ENCODE measurements at places on chromosomes 12 and 14.
A peak's percentile ranks its signal among the peaks of the same experiment; 100 is the strongest.

- H3K27me3 ChIP-seq: no peaks in the 10 kb centered on the region
- no peaks in the 10 kb centered on the region for H3K36me3 ChIP-seq
- H3K27ac ChIP-seq: peak within 1 kb of the TSS; percentile 88
Measured at GRCh38 chr14:92039719-92040430, at the start of gene TRIP11. TSS of gene TRIP11 (minus strand) at chr14:92040059. CDS start at chr14:92039685, 374 bp downstream.

DNA sequence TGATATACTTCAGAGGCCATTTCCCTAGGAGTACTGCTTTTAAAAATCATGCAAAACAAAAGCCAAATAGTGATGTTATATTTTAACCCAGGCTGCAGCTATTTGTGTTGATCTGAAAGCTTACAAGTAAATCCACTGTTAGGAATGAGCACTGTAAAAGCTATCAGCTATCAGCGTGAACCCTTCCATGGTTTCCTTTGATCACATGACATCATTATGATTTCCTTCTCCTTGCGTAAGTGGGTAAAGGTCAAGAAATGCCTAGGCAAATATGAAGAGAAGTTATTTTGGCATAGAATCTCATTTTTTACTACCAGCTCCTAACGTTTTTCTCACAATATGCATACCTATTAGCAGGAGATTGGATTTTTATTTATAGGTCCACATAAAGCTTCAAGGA, 48.6 kb upstream of the CATSPERB start:
- H3K4me3 ChIP-seq: no peak overlapping the region
- no peaks in the 10 kb centered on the region for H3K4me1 ChIP-seq
- no peaks in the 10 kb centered on the region for H3K27me3 ChIP-seq
- no peak overlapping the region for H3K27ac ChIP-seq
- no peaks in the 10 kb centered on the region for H3K36me3 ChIP-seq

GRCh38 chr14:54935958-54936357, 33.3 kb upstream of the GCH1 start:
- no peak for DNase-seq
- H3K4me3 ChIP-seq: no peak overlapping the region
- no peaks in the 10 kb centered on the region for H3K36me3 ChIP-seq
- no peak overlapping the region for H3K27ac ChIP-seq
- no peaks in the 10 kb centered on the region for H3K27me3 ChIP-seq
- H3K4me1 ChIP-seq: no peaks in the 10 kb centered on the region

GRCh38 chr14:102991376-102991775, 66.0 kb downstream of the CDC42BPB start:
- no peak overlapping the region for H3K27ac ChIP-seq
- H3K4me3 ChIP-seq: no peak overlapping the region
- H3K4me1 ChIP-seq: no peaks in the 10 kb centered on the region
- peaks cover 76% of the 10 kb centered on the region for H3K36me3 ChIP-seq

DNA sequence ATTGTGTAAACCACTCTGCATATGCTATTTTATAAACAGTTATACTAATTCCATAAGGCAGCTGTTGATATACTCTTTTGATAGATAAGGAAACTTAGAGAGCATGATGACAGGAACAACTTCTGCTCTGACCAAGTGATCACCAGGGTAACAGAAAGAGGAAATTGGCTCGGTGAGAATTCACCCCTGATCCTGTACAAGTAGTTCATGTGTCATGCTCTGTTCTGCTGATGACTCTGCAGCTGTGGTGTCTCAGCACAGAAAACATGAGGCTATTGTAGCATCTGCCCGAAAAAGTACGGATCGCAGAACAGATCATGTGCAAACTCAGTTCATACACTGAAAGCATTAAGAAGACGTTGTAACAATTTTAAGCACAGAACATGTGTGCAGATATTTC, 345.0 kb downstream of the LRIG3 start:
- no peak overlapping the region for H3K27ac ChIP-seq
- no peak for DNase-seq
- no peaks in the 10 kb centered on the region for H3K4me1 ChIP-seq
- no peak overlapping the region for H3K4me3 ChIP-seq
- no peaks in the 10 kb centered on the region for H3K36me3 ChIP-seq

DNA sequence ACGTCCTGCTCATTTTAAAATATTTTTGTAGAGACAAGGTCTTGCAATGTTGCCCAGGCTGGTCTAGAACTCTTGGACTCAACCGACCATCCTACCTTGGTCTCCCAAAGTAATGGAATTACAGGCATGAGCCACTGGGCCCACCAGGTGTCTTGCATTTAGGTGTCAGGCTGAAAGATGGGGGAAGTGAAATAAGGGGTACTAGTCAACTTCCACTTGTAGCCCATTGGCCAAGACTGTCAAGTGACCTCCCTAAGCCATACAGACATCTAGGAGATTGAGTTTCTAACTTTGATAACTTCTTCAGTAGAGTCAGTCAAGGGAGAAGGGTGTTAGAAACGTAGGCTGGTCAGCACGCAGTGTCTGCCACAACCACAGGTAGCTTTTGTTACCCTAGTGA, 32.0 kb downstream of the ARF6 start:
- DNase-seq: no peak
- H3K4me1 ChIP-seq: no peaks in the 10 kb centered on the region
- H3K27me3 ChIP-seq: no peaks in the 10 kb centered on the region
- no peaks in the 10 kb centered on the region for H3K36me3 ChIP-seq
- H3K4me3 ChIP-seq: no peak overlapping the region

GRCh38 chr12:123389560-123390351, 5.8 kb downstream of the KMT5A start:
- H3K4me3 ChIP-seq: peak overlapping the region; percentile 78
- DNase-seq: peak; percentile 68
- no peak overlapping the region for H3K27ac ChIP-seq
- peaks cover 27% of the 10 kb centered on the region for H3K36me3 ChIP-seq

DNA sequence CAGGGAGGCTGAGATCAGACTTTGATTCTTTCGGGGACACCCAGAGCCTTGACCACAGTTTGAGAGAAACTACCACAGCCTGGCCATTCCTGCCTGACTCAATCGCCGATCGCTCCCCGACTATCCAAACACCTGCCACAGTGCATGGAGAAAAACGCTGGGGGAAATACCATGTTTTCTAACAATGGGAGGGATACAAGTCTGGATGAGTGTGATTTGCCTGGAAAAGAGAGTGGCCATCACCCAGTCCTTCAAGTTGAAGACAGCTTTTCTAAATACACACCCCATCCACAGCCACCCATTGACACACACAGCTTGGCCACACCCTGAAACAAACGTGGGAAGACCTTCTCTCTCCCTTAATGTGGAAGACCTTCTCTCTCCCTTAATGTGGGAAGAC, 6.7 kb upstream of the VASH1 start:
- no peaks in the 10 kb centered on the region for H3K4me1 ChIP-seq
- no peaks in the 10 kb centered on the region for H3K36me3 ChIP-seq
- peaks cover 1% of the 10 kb centered on the region for H3K27me3 ChIP-seq
- H3K4me3 ChIP-seq: no peak overlapping the region
- no peak overlapping the region for H3K27ac ChIP-seq
- no peak for DNase-seq

DNA sequence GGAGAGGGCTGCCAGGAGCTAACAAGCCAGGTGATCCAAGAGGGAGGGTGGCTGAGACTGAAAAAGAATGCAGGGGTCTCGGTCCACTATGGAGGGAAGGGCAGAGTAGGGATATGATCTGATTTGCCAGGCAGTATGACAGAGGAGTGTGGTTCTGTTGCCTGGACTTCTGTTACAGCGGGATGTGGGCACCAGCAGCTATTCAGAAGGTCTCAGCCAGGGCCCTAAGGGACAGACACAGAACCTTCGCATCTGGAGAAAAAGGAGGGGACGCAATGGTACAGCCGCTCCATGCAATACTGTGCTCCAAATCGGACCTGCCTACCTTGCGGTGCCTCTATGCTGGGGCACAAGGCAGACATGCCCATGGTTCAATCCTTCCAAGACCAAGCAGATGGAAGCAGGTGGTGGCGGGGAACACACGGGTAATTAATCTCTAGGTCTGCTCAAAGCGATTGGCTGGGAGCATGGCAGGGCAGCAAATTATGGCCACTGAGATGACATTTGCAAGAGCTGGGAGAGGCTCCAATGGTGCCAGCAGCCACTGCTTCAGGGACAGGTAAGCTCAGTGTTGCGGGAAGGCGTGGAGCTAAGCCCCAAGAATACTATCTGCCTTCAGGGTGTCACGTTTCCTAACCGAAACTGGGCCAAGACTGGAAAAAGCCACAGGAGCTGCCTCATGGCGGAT, 185.5 kb downstream of the FOXN3 start:
- no peak overlapping the region for H3K27ac ChIP-seq
- H3K4me1 ChIP-seq: peaks cover 3% of the 10 kb centered on the region
- H3K36me3 ChIP-seq: peaks cover 11% of the 10 kb centered on the region

- H3K4me1 ChIP-seq: no peaks in the 10 kb centered on the region
- no peak overlapping the region for H3K4me3 ChIP-seq
- peak; percentile 68 for DNase-seq
Measured at GRCh38 chr12:118714051-118714460, 267.3 kb upstream of the SRRM4 start.

Measured in H9 (cell line).